Activated CD4-positive, CD25-positive, alpha-beta regulatory T cell treated with anti-CD3 and anti-CD28 coated beads, Interleukin-2, amount 50 U/mL, for 24 hours (primary cell): ENCODE measurements at places on chromosomes 7 and 10.

DNA sequence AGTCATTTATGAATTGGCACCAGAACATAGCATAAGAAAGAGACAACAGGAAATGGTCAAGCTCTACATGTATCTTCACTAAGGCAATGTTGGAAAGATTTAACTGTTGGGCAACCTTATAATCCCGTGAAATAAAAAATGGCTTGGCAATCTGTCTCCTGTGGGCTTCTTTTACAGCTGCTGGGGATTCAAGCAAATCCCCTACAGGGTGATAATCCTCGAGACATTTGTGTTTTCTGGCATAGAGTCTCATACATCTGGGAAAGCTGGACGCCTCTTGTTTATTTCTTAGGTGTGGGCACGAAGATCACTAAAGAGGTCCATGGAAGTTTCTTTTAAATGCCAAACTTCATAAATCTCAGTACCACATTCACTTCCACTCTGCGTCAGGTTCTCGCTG is 82.2 kb upstream of the GPR141 start:
- ATAC-seq: no peak

DNA sequence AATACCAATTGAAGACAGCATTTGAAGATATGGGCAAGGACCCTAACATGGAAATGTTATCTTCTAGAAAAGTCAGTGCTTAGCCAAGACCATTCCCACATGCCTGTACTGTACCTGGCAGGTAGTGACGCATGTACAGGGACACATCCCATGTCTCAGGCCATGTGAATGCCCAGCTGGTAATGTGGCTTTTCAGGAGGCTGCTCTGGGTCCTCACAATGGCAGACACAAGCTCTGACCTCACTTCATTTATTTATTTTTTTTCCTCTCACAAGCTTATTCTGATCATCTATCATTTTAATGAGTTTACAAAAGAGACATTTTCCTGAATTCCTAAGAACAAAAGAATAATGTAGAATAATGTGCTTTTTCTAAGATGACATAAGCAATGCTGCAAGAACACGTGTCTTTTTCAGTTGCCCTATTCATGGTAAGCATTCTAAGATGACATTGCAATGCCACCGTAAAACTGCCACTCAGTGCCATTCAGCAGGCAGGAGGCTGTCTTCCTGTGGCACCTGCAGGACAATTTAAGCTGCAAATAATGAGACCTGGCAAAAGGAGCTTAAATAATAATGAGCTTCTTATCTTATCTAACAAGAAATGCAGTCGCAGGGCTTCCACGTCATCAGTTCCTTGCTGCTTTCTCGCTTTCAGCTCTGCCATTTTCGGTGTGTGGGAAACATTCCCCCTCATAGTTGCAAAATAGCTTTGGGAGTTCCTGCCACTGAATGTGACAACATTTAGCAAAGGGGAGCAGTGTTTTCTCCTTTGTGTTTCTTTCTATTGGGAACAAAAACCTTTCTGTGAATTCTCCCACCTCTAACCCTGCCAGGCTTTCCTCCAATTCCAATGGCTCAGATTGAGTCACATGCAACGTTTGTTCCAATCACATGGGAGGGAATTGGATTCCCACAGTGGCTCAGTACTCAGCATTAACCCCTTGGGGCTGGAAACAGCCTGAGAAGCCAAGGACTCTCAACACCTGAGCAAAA is 113.0 kb downstream of the SEC23IP start:
- ATAC-seq: no peak

GRCh38 chr7:48041653-48041970 is 6.3 kb downstream of the C7orf57 start:
- ATAC-seq: peak; percentile 65

GRCh38 chr10:20811131-20811530 is 86.0 kb downstream of the NEBL start:
- ATAC-seq: no peak

DNA sequence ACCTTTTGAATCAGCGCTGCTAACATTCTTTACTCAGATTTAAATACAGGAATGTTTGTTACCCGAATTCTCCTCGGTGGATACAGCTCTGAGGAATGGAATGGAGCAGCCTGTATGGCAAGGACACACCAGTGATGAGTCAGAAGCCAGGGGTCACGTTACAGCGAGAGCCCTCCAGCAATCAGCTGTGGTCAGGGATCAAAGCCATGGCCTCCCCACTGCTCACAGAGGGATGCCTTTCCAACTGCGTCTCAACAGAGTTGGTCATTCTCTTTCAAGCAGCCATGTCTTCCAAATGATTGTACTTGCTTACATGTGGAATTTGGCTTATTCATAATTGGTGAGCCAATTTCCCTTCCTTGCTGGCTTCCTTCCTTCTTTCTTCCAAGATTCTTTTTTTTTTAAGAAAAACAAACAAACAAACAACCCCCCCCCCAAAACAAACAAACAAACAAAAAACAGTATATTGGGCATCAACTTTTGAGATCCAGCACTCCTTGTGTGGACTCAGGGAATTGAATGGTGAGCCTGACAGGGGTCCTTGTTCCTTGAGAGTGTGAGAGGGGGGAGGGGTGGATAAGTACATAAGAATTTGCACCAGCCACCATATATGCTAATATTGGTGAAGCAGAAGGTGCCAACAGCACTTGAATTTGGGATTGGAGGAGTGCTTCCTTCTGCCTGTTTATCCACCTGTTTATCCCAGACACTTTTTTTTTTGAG is 100.2 kb downstream of the ATXN7L1 start:
- no peak for ATAC-seq

GRCh38 chr7:133709036-133709880 is 417.9 kb upstream of the LRGUK start:
- no peak for ATAC-seq

- ATAC-seq: no peak
Observed at GRCh38 chr7:20474249-20474648, 141.2 kb upstream of the ABCB5 start.

DNA sequence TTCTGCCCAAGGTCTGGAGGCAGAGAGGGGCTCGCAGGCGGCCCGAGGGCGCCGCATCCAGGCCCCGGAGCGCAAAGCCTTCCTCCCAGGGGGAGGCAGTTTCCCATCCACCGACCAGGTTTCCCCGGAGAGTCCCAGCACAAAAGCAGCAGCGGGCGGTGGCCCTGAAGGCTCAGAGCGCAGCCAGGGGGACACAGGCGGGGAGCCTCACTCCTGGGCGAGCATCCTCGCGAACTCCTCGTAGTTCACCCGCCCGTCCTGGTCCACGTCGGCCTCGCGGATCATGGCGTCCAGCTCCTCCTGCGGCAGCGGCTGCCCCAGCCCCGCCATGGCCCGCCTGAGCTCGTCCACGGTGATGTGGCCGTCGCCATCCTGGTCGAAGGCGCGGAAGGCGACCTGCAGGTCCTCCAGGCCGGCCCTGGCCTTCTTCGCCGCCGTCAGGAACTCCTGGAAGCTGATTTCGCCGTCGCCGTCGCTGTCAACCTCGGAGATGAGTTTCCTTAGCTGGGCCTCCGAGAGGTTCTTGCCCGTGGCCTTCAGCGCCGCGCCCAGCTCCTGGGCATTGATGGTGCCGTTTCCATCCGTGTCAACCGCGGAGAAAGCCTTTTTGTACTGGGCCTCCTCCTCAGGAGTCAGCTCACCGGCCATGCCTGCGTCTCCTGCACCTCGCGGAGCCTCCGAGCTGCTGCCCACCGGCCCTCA is 428 bp downstream of the CALML5 start:
- ATAC-seq: no peak

DNA sequence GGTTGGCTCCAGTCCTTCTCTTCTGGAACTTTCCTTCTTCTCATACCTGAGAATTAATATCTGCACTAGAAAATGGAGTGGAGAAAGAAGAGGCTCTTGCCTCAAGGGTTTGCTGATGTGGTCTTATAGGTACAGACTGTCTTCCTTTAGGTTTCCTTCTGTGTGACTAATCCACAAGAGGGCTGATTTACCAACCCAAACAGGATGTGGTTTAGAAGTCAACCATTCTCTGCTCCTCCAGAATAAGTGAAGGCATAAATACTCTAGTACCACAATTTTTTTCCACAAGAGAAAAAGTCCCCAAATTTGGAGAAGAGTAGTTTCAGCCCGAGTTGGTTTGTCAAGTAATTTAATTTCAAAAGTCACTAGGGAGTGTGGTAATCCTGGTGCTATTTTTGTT is 85.8 kb downstream of the NRP1 start:
- peak; percentile 56 for ATAC-seq

GRCh38 chr7:92953657-92954056 is 117.3 kb upstream of the CDK6 start:
- no peak for ATAC-seq

GRCh38 chr10:99917963-99918825 is 91.6 kb downstream of the DNMBP start:
- ATAC-seq: no peak

- no peak for ATAC-seq
Observed at GRCh38 chr10:43013065-43013464, 63.8 kb upstream of the RET start.

GRCh38 chr10:31087011-31087410 is 55.3 kb upstream of the ZNF438 start:
- no peak for ATAC-seq

GRCh38 chr10:115953968-115954367 is 319.0 kb downstream of the GFRA1 start:
- ATAC-seq: no peak

GRCh38 chr7:100171087-100171681 is 2.8 kb upstream of the GAL3ST4 start:
- no peak for ATAC-seq

DNA sequence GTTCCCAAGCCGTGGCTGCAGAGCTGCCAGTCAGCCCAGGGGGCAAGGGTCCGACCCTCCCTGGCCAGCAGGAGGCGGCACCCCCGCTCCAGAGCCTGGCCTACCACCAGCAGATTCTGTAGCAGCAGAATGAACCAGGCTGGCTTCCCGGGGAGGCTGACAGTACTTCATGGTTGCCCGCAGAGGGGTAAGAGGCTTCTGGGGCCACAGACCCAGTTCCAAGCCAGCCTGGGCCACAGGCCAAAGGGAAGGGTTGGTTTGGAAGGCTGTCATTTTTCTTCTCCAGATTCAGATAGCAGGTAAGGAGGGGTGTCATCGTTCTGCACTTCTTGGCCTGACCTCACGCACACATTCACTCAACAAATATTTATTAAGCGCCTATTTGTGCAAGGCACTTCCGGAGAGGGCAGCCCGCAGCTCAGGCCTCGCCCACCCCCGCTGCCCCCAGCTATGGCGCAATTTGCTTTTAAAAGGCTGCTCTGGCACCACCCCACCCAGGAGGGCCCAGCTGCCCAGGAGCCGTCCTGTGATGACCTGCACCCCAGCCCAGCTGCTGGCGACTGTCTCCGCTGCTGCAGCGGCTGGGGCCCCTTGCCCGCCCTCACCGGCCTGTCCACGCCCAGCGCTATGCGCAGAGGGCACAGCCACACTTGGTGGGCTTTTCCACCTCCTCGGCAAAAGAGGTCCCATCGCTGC is 168.5 kb downstream of the LCOR start:
- ATAC-seq: no peak

- ATAC-seq: no peak
Observed at GRCh38 chr10:43218206-43218950, 48.5 kb downstream of the RASGEF1A start.

GRCh38 chr7:50209461-50210135 is 94.9 kb upstream of the IKZF1 start:
- ATAC-seq: peak; percentile 76

DNA sequence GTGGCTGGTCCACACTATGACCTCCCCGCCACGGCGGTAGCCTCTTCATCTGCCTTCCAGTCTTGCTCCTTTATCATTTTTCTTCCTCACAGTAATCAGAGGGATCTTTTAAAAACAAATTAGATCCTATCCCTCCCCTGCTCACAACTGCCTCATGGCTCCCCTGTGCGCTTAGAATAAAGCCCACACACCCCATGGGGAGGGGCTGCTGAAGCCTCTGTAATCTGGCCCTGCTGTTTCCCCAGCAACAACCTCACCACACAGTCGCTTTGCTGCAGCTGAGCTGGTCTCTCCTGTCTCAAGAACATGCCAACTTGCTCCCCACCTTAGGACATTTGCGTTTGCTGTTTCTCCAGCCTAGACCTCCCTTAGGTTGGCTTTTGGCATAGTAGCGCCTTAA is 41.0 kb downstream of the SP8 start:
- ATAC-seq: no peak

DNA sequence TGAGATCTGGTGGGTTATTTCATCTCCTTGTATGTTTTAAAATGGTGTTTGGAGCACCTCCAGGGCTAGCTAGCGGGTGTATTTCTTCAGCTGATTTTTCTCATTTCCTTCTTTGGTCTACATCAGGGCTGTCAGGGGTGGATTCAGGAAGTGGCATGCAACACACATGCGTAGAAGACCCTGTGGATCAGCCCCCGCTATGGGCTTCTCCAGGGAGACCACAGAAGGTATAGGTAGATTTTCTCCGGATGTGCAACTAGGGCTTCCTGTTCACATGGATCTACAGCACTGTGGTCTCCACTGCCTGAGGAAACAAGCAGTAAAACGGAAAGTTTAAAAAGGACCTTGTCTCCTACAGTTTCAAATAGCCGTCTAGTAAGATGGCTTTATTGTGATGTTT is 10.4 kb downstream of the NUB1 start:
- no peak for ATAC-seq

GRCh38 chr7:25855854-25856782 is 295.9 kb upstream of the NFE2L3 start:
- no peak for ATAC-seq

DNA sequence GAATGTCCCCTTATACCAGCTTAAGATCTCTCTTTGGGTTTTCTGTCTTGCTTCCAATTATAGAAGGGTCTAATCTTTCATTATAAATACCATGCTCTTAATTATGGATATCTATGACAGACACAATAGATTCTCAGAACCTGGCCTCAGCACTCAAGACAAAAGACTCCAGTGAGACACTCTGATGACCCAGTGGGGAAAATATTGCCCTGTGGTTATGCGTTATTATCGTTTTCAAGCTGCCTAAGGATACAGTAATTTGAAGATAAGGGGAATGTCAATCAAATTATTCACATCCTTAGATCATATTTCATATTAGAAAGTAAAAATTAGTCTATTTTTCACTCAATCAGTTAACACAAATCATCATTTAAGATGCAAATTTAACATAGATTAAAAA is 748.8 kb downstream of the XPNPEP1 start:
- ATAC-seq: no peak

DNA sequence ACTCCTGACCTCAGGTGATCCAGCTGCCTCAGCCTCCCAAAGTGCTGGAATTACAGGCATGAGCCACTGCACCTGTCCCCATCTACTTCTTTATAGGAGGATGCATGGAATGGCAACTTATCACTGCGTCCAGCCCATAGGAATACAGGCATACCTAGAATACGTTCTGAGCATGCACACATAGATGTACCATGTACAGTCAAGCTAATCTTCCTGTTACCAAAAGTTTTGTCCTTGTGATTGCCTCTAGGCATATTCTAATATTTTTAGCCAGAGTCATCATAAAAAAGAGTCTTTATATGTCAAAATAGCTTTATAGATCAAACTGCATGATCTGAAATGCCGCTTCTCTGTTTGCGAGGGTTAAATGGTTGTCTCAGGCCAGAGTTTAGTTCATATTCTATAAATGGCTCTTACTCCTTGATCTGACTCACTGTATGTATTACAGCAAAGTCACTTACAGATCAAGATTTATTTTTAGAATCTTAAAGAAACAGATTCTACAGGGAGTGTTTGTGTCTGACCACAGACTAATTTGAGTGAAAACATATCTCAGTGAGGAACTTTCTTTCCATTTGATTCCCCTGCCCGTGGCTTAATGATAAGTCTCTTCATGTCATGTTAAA is 210.9 kb downstream of the CREB5 start:
- ATAC-seq: no peak
